Stimulated activated CD8-positive, alpha-beta memory T cell treated with anti-CD3 and anti-CD28 coated beads, Interleukin-2, amount 100 ng/mL, for 48 hours (primary cell): ENCODE measurements at places on chromosomes 13 and 19.

DNA sequence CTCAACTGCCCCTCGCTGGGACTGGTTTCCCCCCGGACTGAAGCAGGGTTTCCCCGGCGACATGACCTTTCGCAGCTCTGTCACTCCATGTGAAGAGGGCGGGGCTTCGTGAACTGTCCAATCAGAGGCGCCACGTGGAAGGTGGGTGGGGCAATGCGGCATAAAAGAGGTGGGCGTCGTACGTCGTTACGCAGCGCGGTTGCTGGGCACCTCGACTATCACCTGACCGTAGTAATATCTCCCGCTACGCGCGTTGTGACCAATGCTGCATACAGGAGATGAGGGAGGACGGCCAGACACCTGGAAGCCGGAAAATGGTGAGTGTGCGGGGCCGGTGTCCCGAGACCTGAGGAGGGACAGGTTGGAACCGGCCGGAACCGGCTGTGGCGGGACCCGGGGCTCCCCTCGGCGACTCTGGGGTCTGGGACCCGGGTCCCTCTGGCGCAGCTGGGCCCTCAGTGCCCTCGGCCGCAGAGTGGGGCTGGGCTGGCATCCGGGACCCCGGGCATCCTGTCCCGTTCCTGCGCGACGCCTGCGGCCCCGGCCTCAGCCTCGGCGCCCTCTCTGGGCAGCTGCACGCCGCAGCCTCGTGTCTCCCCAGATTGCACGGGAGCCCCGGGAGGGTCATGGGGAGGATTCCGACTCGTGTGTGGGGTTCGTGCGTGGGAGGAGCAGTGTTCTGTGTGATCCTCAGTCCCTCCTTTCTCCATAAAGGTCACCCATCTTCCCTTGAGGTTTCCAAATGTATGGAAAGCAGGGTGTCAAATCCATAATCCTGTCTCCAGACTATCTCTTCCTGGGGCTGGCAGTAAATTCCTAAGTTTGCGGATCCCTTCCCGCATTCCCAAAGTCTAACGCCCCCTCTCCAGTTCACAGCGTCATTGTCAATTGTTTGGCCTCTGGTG, 32.2 kb downstream of the ZNF136 start:
- DNase-seq: peak; percentile 69

DNA sequence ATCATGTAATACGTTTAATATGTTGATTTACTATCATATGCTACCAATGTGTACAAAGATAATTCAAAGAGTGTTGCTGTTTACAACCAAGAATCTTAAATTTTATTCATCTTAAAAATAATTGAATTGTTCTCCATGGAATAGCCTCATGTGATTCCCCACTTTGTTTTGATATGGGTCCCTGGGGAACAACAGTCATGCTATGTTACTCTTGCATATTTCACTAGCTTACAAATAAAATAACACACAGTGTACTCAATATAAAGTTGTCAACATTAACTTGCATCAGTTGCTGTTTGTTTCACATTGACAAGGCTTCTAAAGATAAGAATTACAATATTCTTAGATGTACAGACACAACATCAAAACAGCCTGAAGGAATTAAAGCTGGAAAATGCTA, 2.3 kb downstream of the ENOX1 start:
- no peak for DNase-seq

GRCh38 chr13:42405665-42406390, 133.9 kb downstream of the AKAP11 start:
- DNase-seq: peak; percentile 58

DNA sequence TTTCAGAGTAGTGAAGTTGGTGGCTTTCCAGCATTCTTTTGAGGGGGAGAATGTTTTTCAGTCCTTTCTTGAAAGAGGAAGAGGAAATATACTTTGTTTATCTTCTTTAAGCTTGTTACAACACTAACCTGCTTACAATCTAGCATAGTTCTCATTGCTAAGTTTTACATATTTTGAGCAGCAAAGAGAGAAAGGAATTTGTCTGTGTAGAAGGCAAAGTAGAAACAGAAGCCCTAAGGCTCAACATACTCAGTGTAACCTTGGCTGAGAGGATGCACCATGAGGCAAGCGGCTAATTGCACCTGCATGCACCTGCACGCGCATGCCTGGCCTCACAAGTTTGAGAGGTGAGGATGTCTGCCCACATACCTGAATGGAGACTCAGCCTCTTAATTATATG, 2.2 kb downstream of the FRY start:
- no peak for DNase-seq

DNA sequence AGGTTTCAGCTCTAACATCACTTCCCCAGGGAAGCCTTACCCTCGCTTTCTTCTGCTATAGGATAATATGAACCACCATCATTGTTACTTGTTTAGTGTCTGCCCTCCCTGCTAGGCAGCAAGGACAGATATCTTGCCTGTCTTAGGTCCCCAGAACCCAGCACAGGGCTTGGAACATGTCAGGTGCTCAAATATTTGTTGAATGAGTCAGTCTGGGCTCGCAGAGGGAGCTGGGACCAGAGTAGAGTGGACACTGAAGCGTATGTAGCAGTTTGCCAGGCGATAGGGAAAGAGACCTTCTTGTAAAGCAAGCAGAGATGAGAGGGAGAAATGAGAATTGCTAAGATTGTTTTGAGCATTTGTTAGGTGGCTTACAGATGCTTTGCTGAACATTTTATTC, 11.7 kb downstream of the BCKDHA start:
- no peak for DNase-seq

GRCh38 chr19:1310853-1311180, 25.1 kb downstream of the EFNA2 start:
- DNase-seq: no peak

DNA sequence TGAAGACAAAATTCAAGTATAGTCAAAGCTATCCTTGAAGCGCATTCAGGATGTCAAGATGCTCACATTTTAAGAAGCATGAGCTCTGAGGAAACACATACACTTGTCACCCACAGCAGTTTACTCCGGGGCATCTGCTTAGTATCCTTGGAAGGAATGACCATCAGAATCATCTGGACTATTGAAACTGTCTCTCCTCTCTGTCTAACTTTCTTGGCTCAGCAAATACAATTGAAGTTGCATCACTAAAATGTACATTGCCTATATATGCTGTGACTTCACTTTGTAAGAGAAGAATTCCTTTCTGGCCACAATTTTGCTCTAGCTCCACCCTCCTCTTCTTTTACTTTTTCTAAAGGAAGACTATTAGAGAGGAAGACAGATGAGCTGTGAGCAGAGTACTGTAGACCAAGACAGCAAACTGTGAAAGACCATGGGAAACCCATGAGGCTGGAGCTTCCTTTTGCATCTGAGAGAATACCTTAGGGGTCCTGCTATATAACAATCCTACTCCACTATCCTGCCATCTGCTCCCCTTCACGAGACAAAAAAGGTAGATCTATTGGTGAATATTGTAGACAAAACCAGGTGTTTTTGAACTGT, 906.3 kb downstream of the PCDH9 start:
- DNase-seq: no peak

DNA sequence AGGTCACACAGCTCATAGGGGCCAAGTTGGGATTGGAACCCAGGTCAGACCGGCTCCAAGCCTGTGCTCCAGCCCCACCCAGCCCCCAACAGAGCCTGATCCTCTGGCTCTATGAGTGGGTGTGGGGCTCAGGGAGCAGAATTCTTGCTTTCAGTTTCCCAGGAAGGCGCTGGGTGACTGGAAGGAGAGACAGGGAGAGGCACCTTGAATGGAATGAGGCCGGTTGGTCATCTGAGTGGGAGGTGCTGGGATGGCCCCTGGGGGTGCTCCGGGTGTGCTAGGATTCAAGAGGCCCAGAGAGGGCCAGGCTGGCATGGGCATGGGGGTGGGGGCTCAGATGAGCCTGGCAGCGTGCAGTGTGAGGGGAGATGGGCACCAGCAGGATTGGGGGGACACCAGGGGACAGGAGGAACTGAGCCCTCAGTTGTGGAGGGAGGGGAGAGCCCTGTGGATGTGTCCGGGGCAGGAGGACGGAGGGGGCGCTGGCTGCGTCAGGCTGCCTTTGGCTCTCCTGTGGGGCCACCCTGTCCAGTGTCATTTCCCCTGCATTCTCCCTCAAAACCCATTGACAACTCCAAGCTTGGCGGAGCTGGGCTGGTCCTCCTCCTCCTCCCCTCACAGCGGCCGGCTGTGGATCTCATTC, 31.2 kb upstream of the ANKRD10 start:
- no peak for DNase-seq
